Progenitor cell of endocrine pancreas (in vitro differentiated cells): ENCODE measurements at places on chromosomes 6 and 20. TPM values are rescaled to one million over a fixed set of nuclear protein-coding genes. Genes with fewer than 3 reads are reported as not detected.

GRCh38 chr6:37260040-37260439, 2.1 kb upstream of the TMEM217 start:
- H3K4me1 ChIP-seq, result peaks cover 32% of the 10 kb centered on the region
- no peaks in the 10 kb centered on the region for H3K36me3 ChIP-seq
- no peaks in the 10 kb centered on the region for H3K27me3 ChIP-seq
- no peak for DNase-seq

- no peak overlapping the region for H3K27ac ChIP-seq
- peaks cover 2% of the 10 kb centered on the region for H3K4me1 ChIP-seq
- no peak for DNase-seq
- no peaks in the 10 kb centered on the region for H3K27me3 ChIP-seq
- H3K4me3 ChIP-seq, result no peak overlapping the region
Observed at GRCh38 chr6:118325220-118325860, 222.8 kb upstream of the PLN start.

DNA sequence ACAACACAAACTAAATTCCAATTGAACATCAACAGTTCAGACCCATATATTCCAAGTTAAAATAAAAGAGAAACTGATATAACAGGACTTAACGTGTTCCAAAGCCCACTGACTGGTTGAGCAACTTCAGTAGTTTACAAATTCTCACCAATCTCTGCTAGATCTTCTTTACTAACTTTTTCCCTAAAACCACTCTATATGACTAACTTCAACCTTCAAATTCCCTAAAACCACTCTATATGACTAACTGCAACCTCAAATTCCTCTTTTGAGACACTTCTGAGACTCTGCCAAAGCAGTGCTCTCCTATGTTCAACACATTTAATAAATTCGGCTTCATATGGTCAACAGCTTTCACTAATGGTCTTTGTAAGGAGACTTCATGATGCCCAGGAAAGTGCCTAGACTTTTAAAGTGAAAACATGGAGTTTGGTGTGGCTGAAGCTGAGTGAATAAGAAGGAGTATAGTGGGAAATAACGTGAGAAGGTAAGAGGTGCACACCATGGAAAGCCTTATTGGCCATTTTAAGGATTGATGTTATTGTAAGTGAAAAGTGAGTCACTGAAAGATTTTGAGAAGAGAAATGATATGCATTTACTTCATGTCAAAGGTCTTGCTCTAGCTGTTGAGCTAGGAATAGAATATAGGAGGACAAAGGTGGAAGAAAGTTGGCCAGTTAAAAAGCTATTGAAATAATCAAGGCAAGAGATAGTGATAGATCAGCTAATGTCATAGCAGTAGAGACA, 134.0 kb upstream of the HCRTR2 start:
- H3K36me3 ChIP-seq, result no peaks in the 10 kb centered on the region
- no peak overlapping the region for H3K4me3 ChIP-seq
- no peak overlapping the region for H3K27ac ChIP-seq

DNA sequence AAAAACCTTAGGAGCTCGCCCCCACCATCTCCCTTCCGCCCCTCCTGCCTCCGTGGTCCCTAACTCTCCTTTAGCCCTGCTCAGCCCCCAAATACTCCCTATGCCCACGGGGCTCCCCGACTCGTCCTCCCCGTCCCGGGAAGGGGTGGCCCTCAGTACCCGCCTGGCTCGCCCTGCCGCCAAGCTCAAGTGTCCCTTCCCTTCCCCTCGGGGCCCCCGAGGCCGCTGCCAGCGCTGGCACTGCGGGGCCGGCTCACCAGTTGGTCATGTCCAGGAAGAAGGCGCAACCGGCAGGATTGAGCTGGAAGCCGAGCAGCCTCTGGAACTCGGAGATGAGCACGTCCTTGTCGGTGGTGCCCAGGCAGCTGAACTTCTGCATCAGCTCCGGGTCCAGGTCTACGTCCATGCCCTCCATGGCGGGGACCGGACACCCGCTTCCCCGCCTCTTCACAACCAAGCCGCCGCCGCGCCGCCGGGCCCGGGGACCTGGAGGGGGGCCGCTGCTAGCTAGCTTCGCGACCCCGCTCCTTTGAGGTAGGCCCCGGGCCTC, 303 bp downstream of the ILRUN start:
- H3K36me3 ChIP-seq, result no peaks in the 10 kb centered on the region
- peak overlapping the region; percentile 88 for H3K4me3 ChIP-seq
- DNase-seq, result peak; percentile 28
- H3K27me3 ChIP-seq, result no peaks in the 10 kb centered on the region
- H3K27ac ChIP-seq, result peak overlapping the region; percentile 95

DNA sequence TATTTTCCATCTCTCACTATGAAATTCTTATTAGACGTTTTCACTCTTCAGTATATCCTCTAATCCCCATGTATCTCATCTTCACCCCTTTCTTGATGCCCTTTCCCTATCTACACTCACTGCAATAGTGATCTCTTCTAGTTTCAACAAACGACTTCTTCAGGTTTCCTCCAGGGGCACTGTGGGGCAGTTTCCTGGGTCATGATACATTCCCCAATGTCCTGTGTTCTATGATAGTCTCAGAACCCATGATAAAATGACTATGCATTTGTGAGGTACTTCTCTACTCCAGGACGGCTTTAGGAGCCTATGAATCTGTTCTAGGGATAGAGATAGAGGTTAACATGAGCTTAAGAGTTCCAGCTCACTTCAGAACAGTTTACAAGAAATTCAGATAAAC, 183.3 kb downstream of the FOXC1 start:
- peaks cover 3% of the 10 kb centered on the region for H3K27me3 ChIP-seq
- no peak for DNase-seq
- no peaks in the 10 kb centered on the region for H3K4me1 ChIP-seq
- no peaks in the 10 kb centered on the region for H3K36me3 ChIP-seq

GRCh38 chr6:90788781-90789180, 201.9 kb upstream of the MAP3K7 start:
- H3K27me3 ChIP-seq, result peaks cover 4% of the 10 kb centered on the region
- no peak overlapping the region for H3K4me3 ChIP-seq
- H3K4me1 ChIP-seq, result peaks cover 2% of the 10 kb centered on the region

DNA sequence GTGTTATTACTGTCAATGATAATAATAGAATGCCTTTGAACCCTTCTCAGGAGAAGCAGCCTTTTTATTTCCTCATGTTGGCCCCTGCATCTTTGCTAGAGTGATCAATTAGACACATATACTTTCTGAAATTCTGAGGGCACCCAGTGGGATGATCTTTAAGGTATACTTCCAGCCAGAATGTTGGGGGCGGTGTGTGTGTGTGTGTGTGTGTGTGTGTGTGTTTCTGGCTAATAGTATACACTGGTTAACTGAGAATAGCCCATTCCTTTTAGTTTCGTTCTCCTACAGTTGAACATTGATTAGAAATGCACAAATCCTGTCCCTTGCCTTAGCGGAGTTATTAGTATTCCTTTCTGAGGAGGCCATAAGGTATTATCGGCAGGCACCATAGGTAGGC, 41.7 kb upstream of the CCDC167 start:
- H3K4me3 ChIP-seq, result no peak overlapping the region
- H3K36me3 ChIP-seq, result no peaks in the 10 kb centered on the region
- H3K4me1 ChIP-seq, result peaks cover 2% of the 10 kb centered on the region
- DNase-seq, result no peak
- H3K27me3 ChIP-seq, result peaks cover 62% of the 10 kb centered on the region

DNA sequence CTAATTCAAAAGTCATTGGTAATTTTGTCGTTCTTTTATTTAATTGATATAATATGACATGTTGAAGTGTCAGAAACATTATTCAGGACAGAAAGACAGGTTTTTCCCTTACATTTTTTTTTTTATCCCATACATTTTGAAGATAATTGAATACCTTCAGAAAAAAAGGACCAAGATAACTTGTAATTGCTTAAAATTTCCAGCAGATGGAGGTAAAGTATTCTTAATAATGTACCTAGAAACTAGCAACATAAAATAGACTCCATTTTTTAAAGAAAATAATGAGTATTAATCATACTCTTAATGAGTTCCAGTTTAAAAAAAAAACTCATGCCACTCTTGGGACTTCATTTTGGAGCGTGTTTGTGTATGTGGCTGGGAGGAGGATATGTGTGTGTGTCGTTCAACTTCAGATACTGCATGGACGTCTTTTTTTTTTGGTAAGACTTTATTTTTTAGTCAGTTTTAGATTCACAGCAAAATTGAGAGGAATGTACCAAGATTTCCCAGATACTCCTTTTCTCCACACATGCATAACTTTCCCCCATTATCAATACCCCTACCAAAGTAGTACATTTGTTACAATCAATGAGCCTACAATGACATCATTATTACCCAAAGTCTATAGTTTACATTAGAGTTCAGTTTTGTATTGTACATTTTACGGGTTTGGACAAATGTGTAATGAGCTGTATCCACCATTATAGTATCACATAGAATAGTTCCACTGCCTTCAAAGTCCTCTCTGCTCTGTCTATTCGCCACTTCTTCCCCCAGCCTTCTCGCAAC, 79.4 kb downstream of the ROS1 start:
- H3K27ac ChIP-seq, result no peak overlapping the region
- H3K4me1 ChIP-seq, result peaks cover 34% of the 10 kb centered on the region
- H3K36me3 ChIP-seq, result no peaks in the 10 kb centered on the region
- DNase-seq, result no peak

DNA sequence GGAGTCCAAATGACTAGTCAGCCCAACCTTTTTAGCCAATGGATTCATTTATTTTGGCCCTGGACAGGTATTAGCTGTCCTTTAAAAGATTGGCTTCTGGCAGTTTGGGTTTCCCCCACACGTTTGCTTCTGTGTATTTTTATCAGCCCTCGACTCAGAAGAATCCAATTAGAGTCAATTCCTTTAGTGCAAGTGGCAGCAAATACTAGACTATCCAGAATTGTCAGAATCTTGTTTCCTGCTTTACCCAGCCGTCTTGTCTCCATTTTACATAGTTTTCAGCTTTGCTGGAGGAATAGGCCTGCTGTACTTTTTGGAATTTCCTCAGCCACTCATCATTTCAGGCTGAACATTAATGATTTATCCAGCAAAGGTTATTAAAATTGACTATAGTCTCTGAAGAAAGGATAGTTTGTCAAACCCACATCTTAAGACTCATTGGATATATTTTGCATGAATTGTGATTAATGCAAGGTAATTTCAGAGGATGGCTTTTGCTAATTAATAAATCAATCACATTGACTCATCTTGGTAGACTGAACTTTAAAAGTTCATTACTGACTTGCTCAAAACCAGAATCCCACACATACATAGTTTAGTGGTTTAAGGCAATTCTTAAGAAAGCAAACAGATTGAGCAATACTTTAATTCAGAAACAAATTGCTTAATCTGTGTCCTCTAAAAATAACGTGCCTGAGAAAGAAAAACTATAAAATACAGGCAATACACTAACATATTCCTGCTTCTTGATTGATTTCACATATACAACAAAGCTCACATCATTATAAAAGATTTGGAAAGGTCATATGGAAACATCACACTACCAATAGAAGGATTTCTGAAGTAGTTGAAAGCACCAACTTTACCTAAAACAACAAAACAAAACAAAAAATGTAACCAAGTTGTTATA, 62.9 kb upstream of the ZNF217 start:
- H3K36me3 ChIP-seq, result no peaks in the 10 kb centered on the region
- no peak overlapping the region for H3K4me3 ChIP-seq
- H3K27me3 ChIP-seq, result no peaks in the 10 kb centered on the region
- no peak overlapping the region for H3K27ac ChIP-seq
- peaks cover 50% of the 10 kb centered on the region for H3K4me1 ChIP-seq

DNA sequence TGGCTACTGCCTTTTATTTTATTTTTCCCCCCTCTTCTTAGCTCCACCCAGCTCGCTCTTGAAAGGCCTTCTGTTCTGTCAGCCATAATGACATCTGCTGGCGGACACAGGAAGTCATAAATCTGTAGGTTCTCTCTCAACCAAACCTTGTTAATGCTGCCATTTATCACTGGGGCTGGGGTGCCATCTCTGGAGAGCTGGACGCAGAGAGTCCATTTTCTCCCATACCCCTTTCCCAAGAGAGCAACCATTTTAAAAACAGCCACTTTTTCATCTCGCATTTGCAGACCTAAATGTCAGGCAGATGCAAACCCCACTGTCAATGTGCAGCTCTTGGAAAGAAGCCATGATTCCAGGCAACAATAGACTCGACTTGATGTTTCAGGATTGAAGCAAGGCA, 13.0 kb upstream of the TSHZ2 start:
- peaks cover 11% of the 10 kb centered on the region for H3K4me1 ChIP-seq
- no peak for DNase-seq
- H3K36me3 ChIP-seq, result no peaks in the 10 kb centered on the region
- no peaks in the 10 kb centered on the region for H3K27me3 ChIP-seq
- no peak overlapping the region for H3K27ac ChIP-seq

DNA sequence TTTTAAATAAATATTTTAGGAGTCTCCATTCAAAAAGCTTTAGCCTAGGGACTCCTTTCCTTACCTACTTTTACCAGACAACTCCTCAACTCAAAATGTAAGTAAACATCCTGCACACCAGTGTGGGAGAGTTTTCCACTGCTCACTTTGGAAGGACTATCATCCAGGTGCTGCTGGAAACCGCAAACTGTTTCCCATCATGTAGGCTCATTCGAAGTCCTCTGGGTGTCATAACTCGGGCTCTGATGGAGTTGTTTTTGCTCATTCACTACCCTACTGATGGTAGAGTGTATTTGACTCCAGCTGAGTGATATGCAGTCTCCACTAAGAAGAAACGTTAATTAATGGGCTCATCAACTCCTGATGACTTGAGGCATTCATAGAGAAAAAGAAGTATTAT, 136.5 kb upstream of the AKAP12 start:
- peaks cover 10% of the 10 kb centered on the region for H3K36me3 ChIP-seq
- no peak overlapping the region for H3K4me3 ChIP-seq
- no peak for DNase-seq
- H3K27me3 ChIP-seq, result peaks cover 2% of the 10 kb centered on the region
- no peak overlapping the region for H3K27ac ChIP-seq

LAMA4 gene
- total RNA-seq, result 1.1 and 2.1 TPM in 2 replicates

NKX2-2 gene
- total RNA-seq, result 15.5 and 16.1 TPM in 2 replicates

PSMA7 gene
- total RNA-seq, result 221 and 234 TPM in 2 replicates

HMGN3 gene
- 150 and 153 TPM in 2 replicates for total RNA-seq

TP53TG5 gene
- total RNA-seq, result not detected in 2 replicates

KIF25 gene
- not detected in 2 replicates for total RNA-seq

TBC1D32 gene
- total RNA-seq, result 13.6 and 15.4 TPM in 2 replicates

VSX1 gene
- total RNA-seq, result not detected in 2 replicates
